ENCODE measurements at places on chromosomes 13 and 19.

DNA sequence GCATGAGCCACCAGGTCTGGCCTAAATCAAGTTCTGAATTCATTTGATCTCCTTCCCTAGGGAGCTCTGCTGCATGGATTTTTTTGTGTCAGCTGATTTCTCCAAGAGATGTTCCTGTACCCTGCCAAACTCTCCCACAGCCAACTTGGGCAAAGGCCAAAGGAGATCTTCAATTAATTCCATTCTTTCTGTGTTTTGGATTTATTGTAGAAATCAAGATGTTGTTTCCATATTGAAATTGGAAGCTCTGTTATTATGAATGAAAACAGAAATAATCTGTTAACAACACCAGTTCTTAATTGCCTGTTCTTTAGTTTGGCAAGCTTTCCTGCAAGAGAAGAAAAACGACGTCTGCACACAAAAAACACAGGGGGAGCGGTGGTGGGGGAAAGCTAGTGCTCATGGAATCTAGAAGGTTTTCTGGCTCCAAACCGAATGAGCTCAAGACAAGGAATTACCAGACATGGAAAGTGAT lies 86.5 kb upstream of the ABCC4 start:
- DNase-seq = no peak

- DNase-seq = no peak
Measured at GRCh38 chr13:30463787-30464495, 1.8 kb downstream of the HMGB1 start.

DNA sequence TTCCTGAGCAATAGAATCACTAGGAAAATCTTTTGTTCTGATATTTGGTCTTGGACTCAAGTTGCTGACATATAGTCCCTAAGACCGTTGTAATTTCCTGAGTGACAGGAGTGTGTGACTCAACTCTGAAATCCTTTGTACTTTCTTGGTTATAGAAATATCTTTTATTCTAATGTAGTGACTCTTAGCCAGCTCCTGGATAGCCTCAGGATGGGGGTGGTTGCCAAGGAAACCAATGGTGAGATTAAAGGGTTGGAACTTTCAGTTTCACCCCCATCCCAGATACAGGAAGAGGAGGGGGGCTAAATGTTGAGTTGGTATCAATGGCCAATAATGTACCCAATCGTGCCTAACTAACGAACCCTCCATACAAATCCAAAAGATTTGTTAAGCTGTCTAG lies 41.8 kb downstream of the MBD3L2B start:
- no peak for DNase-seq

- DNase-seq = no peak
Measured at GRCh38 chr13:43360892-43361610, 337.7 kb downstream of the DNAJC15 start.

- no peak for DNase-seq
Measured at GRCh38 chr19:42989851-42990250, 36.4 kb downstream of the PSG11 start.

GRCh38 chr19:50833802-50834167 lies 411 bp upstream of the KLK15 start:
- no peak for DNase-seq

DNA sequence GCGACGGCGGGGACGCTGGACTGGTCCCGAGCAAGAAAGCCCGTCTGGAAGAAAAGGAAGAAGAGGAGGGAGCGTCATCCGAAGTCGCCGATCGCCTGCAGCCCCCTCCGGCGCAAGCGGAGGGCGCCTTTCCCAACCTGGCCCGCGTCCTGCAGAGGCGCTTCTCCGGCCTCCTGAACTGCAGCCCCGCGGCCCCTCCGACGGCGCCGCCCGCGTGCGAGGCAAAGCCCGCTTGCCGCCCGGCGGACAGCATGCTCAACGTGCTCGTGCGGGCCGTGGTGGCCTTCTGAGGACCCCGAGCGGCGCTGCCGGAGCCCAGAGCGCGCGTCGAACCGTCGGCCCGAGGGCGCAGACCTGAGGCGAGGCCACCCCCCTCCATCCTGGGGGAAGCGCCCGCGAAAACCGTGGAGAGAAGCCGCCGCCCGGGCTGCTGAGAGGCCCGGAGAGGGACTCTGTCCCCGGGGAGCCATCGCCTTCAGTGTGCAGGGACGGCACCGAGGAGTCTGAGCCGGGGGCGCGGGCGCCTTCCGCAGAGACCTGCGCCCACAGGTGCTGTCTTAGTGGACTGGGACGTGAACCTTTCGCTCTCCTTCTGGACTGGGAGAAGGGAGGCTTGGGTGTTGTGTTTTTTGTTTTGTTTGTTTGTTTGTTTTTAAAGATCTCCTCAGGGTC lies 3.5 kb downstream of the IER2 start:
- DNase-seq = no peak

DNA sequence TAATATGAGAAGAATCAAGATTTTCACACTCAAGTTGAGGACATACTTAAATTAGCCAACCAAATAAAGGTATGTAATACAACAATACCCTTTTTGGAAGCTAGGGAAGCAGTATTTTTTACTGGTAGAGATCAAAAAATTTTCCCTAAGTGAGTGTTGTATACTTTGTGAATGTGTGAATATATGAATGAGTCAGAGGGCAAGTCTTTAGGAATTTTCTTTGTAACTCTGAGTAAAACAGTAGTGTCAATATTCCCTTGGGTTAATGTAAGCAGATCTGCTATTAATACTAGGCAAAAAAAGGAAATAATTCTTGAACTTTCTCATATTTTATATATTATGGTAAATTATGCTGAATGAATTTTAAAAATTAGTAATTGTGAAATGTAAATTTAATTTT lies 1161.8 kb upstream of the MIR17HG start:
- DNase-seq = no peak

- no peak for DNase-seq
Measured at GRCh38 chr13:50451609-50452008, 391.9 kb downstream of the DLEU7 start.

- DNase-seq = no peak
Measured at GRCh38 chr19:47564081-47564480, 8.9 kb downstream of the ZNF541 start.

GRCh38 chr19:571566-571974 lies 826 bp upstream of the BSG start:
- no peak for DNase-seq

DNA sequence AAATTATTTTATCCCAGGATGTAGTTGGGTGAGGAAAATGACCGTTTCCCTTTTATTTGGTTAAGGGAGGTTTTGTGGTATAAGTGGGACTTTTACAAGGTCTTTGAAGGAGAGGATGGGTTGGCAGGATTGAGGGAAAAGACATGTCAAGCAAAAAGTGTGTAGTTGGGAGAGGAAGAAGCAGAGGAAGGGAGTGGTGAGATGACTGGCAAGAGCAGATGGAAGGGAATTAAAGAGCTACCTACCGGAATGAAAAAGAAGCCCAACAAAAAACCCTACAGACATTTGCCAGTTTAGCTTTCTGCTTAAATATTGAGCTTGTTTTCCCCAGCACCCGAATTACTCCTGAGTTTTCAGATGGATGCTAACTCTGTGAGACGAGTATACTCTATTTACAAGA lies 19.6 kb downstream of the FRY start:
- no peak for DNase-seq

GRCh38 chr13:46544811-46545210 lies 8.2 kb upstream of the LRCH1 start:
- no peak for DNase-seq

DNA sequence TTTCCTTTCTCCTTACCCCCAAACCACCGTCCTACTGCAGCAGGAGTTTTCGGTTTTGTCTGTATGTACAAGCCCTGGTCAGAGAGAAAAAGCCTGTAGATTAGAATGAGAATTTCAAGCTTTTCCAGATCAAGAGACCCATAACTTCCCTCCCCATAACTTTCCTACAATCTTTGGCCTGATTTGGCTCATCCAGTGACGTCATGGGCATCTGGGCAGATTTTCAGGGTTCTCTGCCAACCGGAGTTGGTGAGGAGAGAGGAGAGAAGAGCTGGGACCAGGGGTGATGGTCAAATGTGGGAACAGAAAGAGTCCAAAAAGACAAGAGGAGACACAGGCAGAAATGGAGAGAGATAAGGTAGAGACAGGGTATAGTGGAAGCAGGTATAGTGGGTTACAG lies 10.5 kb downstream of the IZUMO2 start:
- DNase-seq = no peak

DNA sequence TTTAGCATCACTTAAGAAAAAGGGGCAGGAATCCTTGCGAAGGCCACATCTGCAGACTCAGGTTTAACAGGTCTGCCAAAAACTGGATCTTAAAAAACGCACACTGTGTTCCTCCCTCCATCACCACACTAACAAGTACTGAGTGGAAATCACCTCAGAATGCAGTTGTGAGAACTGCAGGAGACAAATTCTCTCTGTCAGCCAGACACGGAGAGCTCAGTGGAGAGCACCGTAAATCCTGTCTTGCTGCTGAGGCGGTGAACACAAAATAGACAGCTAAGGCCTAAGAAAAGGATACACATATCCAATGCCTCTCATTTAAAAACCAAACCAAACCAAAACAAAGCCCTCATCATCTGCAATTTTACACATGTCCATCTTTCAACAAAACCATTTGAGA lies 1287.6 kb downstream of the EFNB2 start:
- no peak for DNase-seq

DNA sequence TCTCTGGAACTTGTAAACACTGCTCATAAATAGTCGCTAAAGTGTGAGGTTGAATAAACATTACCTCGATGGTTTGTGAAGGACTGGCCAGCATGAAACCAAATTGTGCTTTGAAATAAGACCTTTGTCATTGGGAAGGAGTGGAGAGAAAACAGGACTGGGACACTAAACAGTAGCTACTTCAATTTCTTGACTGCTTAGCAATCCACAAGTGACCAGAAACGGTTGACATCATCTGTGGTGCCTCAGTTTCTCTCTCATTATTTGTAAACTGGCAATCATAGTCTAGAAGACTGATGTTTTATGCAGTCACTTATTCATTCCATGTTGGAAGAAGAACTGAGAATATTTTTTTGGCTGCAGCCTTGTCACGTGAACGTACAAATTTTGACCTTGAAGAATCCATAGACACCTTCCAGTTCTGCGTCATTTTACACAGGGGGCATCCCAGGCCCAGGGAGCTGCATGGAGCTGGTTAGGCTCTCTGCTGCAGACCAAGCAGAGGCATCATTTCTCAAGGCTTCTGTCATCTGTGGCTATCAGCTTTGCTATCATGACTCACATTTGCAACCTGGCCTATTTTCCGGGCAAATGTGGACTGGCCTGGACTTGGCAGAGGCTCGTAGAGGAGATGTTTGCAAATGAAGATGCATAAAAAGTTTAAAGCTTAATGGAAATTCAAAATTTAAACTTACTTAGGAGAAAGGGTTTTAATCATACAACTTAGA lies 391.8 kb downstream of the FGF9 start:
- DNase-seq = no peak

DNA sequence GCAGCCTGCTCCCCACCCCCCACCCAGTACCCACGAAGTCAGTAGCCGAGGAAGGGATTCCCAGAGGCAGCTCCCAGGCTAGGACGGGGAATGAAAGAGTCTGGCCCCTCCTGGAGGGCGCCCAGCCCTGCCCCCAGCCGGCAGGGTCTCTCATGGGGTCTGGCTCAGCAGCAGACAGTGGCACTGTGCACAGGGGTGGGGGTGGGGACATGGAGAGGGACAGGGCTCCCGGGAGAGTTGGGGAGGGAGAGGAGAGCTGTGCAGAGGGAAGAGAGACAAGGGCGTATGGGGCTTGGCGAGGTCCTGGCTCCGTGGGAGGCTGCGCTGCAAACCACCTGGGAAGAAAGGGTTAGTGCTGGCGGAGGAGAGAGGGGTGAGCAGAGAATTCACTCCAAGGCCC lies 27.7 kb upstream of the ASF1B start:
- no peak for DNase-seq

All from AG09309 (cell line).